ENCODE measurements at places on chromosomes 4 and X.

DNA sequence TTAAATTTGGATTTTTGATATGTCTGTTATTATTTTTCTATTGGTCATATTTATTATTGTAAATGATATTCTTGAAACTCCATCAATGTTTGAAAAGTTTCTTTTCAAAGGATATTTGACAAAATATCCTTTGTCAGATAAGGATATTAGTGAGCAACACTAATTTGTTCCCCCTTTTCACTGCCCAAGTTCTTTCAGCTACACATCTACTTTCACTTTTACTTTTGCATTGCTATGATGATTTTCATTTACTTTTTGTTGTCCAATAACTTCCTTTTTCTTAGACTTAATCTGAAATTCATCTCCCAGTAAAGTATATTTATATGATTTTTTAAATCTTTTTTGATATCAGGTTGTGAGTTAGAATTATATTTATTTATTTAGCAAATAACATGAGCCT, 542.3 kb upstream of the ADGRL3 start:
- DNase-seq: no peak

DNA sequence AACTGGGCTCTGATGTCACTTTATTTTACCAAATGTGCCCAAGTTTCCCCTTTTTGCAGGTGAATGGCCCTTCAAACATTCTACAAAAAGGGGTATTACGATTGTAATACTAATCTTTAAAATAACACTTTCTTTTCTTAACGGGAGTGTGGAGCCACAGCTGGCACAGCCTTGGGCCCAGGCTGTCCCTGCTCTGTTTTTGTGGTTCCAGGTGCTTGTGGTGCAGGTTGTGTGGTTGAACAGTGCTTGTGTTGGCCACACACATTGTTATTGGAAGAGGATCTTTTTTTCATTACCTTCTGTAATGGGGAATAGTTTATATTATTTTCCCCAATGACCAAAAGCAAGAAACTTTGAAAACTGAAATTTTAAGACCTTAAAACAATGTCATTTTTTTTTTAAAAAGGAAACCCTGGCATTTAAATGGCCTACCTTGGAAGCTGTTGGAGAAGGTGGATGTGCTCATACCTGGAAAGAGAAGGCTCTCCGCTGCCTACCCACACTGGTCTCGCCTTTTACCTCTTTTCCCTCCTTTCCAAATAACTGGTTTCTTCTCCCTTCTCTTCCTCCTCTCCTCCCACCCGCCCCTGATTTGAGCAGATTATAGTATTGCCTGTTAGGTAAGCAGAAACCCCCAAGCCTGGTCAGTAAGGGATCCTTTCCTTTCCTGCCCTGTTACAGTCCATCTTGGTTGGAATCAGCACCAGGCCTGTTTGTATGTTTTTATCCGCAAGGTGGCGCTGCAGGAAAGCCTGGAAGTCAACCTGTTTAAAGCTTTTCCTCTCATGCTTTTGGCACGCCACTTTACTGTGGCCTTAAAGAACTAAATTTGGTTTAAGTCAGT, 28.6 kb downstream of the HADH start:
- DNase-seq: peak; percentile 42

DNA sequence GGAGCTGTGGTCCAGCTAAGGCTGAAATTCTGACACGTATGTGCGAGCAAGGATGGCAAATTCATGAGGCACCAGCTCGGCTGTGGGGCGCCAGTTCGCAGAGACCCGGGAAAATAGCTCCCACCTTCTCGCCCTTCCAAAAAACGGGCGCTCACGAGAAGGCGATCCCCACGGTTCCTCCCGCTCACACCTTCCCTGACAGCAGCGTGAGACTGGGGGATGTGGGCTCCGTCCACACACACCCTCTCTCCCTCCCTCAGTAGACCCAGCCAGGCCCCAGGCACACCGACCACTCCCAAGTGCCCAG, 584 bp downstream of the GPC3 start:
- no peak for DNase-seq

- DNase-seq: no peak
Observed at GRCh38 chr4:10075158-10075863, 41.3 kb downstream of the WDR1 start.
